ENCODE measurements at places on chromosomes 12 and 14.

GRCh38 chr12:66901138-66901932, 222.5 kb upstream of the GRIP1 start:
- DNase-seq: no peak

- no peak for DNase-seq
Observed at GRCh38 chr12:120858306-120859088, 45.7 kb downstream of the SPPL3 start.

- DNase-seq: no peak
Observed at GRCh38 chr14:32329146-32329545, at the start of gene AKAP6. Gene AKAP6, plus strand, starts transcription at chr14:32329298. Its CDS starts 104,196 bp downstream, at chr14:32433494.

DNA sequence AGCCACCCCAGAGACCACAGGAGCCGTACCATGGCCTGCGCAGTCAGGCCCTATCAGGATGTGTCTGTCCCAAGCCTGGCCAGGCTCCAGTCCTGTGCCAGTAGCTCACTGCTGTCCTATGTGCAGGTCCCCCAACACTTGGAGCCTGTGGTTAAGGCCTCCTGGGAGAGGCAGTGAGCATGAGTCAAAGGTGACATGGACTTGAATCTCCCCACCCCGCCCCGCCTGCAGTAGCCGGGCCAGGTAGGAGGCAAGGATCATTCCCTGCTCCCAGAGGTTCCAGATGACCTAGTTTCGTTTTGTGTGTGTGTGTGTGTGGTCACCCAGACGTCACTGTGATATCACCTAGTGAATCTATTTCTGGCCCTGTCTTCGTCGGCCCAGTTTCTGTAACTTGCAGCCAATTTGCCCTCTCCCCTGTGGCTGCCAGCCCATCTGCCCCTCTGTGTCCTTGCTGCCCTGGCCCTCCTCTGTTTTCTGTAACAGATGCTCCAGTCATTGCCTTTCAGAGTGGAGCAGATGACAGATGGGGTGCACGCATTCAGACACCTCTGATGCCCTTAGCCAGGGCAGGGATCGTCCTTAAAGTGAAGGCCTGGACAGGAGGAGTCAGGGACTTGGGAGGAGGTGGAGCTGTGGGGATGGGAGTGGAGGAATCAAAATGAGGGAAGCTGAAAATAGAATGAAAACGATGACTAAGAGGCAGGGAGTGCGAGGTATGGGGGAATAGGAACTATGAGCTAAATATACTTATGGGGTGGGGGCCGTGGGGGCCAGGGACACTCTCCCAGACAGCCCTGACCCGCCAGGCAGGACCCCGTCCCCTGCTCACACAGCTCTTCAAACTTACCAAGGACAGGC, 37.4 kb downstream of the SLC6A12 start:
- no peak for DNase-seq

DNA sequence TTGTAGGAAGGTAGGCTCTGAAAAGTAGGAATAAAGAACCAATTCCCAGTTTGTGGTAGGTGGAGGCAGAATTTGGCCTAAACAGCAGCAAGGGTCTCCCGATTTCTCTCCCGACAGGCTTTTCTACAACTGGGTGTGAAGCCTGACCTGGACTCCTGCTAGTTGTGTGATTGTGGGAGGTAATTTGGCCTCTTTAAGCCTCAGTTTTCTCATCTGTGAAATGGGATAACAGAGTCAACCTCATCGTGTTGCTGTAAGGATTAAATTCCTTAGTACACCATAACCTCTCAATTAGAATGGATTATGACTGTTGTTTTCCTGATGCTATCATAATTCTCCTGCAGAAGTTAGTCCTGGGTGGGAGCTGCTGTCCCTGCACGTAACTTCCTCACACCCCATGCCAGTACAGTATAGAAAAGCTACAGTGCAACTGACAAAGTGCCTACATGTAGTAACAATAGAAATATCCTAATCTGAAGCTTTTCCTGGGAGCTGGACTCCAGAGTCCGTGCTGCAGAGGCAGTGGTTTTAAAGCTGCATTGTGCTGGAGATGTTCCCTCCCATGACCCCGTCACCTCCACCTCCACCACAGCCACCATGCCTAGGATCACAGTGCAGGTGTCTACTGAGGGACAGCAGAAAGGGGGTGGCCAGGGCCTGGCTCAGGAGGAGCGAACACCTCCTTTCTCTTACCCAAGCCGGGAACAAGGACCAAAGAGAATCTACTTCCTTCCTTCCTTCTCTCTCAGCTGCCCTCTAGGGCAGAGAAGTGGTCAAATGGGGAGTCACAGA, 76.5 kb downstream of the FBXL14 start:
- DNase-seq: no peak

GRCh38 chr14:52325126-52325525, 11.0 kb downstream of the PTGER2 start:
- no peak for DNase-seq

- DNase-seq: no peak
Observed at GRCh38 chr12:108449478-108449877, 65.6 kb upstream of the FICD start.

GRCh38 chr12:19527866-19528265, 88.6 kb downstream of the AEBP2 start:
- no peak for DNase-seq

GRCh38 chr12:80766210-80766609, 49.5 kb downstream of the MYF5 start:
- no peak for DNase-seq

All from stimulated activated CD4-positive, alpha-beta T cell treated with anti-CD3 and anti-CD28 coated beads, Interleukin-15, amount 100 ng/mL, for 1 hour (primary cell).